Fibroblast of the aortic adventitia (primary cell): ENCODE measurements at places on chromosomes 11 and 22.

DNA sequence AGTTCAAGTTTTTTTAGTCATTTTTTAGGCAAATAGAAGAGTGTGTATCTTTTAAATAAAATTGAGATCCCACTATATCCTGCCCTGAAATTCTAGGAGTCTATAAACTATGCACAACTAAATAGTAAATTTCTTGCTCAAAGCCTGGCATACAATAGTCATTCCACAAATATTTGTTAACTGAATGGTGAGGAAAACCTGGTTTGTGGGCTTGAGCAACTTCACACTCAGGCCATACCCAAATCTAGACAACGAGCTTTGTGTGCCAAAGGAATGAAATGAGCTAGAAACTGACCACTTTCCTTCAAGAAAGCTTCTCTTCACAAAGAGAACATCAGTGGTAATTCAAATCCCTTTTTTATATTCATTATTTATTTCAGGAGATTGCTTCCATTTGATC is 39.6 kb upstream of the AMOTL1 start:
- peak; percentile 62 for DNase-seq

- DNase-seq, result no peak
Measured at GRCh38 chr11:47186076-47186699, at the start of gene PACSIN3. TSS of gene PACSIN3 (minus strand) at chr11:47186434. CDS start at chr11:47182727, 3,707 bp downstream.

DNA sequence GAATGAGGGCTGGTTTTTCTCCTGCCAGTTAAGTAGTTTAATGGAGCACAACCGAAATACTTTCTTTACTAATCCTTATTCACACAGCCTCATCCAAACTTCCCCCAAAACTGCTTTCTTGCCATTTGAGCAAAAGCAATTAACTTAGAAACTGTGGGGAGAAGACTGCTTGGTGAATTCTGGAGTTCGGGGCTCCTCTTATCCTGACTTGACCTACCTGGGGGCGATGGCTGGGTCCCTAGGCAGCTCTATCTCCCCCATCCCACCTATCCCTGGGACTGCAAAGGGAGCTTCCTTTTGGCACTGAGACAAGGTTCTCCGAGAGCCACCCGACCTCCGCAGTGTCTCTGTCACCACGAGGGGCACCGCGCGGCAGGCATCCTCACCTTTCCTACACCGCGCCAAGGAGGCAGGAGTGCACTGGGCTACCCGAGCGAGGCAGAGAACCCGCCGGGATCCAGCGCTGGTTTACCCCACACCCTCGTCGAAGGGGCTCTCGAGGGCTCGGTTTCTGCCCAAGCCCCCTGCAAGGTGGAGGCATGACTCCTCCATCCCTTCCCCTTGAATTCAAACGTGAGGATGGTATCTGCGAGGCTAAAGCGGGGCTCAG is 759 bp downstream of the DESI1 start:
- no peak for DNase-seq

- no peak for DNase-seq
Measured at GRCh38 chr11:128658502-128658901, 35.4 kb upstream of the FLI1 start.

DNA sequence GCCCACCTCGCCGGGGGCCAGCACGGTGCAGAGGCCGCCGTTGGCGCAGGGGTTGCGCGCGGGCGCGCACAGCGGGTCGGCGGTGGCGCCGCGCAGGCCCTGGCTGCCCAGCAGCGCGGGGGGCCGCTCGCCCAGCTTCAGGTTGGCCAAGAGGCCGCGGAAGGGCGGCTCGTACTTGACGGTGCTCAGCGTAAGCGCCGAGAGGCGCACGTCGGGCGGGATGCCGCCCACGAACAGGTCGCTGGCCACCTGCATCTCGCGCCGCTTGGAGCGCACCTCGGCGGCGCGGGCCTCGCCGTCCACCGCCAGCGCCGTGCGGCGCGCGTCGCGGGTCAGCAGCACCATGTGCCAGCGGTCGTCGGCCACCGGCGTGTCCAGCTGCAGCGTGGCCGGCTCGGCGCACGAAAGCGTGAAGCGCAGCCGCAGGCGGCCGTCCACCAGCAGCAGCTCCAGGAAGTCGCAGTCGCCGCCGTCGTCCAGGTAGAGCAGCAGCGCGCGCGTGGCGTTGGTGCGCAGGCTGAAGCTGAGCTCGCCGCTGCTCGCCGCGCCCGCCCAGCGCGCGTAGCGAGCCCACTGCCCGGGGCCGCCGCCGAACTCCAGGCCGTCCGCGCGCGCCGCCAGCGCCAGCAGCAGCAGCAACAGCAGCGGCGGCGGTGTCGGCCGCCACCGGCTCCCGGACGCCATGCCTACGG is 9.8 kb downstream of the NRXN2 start:
- peak; percentile 15 for DNase-seq

- no peak for DNase-seq
Measured at GRCh38 chr11:130192845-130193267, 33.3 kb downstream of the ST14 start.

- peak; percentile 93 for DNase-seq
Measured at GRCh38 chr11:117946842-117947526, 17.8 kb upstream of the TMPRSS13 start.

GRCh38 chr11:13047884-13048283 is 38.8 kb downstream of the RASSF10 start:
- DNase-seq, result no peak

DNA sequence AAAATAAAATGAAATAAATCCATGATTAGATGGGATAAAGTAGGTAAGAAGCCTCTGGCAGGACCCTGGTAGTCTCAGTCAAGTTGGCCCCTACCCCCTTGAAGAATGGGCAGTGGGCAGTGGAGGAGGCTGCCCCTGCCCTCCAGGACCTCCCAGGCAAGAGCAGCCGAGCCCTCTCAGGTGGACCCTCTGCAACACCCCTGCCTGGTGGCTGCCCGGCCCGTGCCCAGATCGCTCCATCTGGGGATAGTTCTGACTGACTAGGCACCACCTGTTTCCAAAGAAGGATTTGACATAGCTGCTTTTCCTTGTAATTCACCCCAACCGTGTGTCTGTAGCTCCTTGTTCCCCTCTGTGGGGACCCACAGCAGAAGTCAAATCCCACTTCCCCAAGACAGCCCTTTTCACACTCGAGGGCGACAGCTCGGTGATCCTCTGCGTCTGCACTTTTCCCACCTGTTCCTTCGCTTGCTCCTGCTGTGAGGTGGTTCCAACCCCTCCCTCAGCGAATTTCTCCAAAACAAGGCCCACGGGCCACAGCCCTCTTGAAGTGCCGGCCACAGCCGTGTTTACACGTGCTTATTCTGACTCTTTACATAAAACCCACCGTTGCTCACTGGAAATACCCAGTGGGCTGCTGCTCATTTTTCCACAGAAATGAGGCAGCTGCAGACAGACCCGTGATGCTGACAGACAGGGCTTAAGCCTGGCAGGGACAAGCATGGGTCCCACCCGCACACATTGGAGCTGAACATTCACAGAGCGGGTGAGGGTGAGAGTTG is 5.5 kb upstream of the TMPRSS13 start:
- no peak for DNase-seq

DNA sequence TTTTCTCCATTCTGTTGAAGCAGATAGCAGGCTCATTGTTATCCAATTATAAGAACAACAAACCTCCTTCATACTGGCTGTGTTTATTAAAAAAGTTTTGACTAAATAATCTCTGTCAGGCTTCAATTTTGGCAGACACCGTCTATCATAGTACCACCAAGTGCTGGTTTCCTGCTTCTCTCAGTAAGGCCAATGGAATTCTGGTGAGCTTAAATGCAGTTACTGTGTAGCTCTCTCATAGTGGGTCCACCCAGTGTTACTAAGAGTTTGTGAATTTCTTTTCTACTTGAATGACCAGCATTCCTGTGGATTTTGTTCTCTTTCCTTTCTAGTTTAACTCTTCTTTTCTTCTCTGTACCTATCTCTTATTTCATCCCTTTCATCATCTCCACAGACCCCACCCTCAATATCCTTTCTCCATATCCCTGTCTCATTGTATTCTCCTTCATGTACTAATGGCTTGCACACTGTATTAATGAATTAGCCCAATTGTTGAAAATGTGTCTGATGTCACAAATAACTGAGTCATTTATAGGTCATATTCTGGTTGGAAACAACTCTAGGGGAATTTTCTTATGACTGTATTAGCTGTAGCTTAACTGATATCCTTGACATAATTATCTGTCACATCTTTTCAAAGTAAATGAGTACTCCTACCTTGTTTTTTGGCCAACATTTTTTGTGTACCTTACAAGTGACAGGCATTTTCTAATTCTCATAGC is 372.1 kb downstream of the FAT3 start:
- no peak for DNase-seq

DNA sequence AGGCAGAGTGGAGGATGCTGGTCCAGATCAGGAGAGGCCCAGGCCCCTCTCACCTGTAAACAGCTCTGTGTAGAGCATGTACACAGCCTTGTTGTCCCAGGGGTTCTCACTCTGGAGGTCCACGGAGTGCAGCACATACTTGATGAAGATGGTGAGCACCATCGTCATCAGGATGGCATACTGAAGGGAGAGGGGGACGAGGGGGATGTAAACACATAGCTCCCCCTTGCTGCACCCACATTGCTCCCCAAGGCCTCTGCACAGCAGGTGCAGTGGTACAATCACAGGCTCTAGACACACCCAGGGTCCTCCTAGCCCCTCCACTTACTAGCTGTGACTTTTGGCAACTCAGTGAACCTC is 2.9 kb downstream of the SYVN1 start:
- no peak for DNase-seq

GRCh38 chr11:129320494-129320893 is 55.2 kb upstream of the BARX2 start:
- DNase-seq, result no peak

DNA sequence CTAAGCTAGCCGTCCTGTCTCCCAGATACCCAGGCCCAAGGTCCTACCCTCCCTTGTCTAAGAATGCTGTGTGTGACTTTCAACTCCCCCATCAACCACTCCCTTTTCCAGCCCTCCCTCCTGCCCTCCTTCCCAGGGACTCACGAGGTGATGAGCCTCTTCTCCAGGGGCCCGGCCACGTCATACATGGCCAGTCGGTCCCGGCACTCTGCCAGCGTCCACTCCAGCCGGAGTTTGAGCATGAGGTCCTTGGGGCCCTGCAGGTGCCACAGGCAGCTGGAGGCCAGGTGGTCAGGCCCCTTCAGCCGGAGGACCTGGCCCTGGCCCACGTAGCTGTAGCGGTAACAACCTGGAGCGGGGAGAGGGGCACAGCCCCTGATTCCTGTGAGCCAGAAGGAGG is 20.1 kb downstream of the TMPRSS6 start:
- DNase-seq, result no peak

- no peak for DNase-seq
Measured at GRCh38 chr22:27226666-27227065, 569.3 kb downstream of the MIAT start.

DNA sequence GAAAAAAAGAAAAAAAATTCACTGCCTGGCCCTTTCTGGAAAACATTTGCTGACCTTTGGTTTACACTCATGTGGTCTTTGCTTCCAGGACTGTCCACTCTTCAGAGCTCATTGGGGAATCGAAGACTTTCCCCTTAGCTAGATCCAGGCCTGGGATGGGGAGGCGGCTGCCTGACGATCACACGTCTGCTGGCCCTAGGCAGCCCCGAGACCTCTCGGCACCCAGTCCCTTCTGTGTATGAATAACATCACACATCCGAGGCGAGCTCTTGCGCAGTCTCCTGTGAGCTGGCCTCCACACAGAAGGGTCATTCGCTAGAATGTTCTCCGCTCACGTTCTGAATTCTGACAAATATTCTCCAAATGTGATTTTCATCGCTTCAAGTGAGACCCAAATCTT is 25.7 kb upstream of the GAL start:
- DNase-seq, result no peak

DNA sequence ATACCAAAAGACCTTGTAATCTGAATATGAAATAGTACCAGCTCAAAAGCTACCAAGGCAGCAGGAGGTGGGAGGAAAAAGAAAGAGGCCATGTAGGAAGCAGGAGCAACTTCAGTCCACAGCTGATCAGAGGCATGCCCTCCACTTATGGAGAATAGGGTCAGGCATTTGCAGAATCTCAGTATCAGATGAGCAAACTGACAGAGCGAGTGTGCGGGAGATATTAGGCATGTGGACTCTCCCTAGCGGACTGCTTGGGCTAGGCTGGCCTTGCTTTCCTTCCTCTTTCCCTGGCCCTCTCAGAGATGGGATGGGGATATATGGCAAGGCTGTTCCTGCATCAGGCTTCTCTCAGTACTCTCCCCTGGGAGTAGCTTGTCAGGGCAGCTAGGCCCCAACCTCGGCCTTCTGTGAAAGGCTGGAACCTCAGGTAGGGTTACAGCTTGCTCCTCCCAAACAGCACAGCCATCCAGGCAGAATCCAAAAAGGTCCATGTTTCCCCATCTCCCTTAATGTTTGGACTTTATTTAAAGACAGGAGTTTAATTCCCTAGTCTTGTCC is 37.0 kb downstream of the ETS1 start:
- DNase-seq, result no peak

DNA sequence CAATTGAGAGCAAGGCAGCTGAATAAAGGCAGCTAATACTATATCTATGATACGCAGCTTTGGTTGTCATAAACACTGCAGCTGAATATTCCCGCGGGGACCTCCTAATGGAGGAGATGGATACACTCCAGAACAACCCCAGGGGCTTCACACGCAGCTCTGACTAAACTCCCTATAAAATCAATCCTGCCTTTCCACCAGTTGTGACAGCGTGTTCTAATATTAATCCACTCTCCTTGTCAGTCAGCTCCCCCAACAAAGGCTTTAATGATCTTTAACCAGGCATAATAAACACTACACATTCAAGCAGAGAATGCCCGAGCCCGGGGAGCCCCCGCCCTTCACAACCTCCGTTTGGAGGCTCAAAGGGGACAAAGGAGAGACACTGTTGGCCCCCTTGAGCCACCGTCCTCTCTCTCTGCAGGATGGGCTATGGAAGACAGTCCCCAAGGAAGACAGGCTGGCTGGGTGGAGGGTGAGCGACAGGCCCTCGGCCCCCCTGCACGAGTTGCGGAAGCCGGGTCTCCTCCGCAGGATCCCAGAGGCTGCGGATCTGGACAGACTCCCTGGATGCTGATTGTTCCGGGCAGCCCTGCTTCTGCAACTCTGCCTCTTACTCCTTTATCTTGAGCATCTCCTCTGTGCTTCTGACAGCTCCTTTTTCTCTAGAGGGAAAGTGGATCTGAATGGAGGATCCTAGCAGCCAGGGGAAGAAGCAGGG is 565.2 kb downstream of the BUD13 start:
- DNase-seq, result no peak

DNA sequence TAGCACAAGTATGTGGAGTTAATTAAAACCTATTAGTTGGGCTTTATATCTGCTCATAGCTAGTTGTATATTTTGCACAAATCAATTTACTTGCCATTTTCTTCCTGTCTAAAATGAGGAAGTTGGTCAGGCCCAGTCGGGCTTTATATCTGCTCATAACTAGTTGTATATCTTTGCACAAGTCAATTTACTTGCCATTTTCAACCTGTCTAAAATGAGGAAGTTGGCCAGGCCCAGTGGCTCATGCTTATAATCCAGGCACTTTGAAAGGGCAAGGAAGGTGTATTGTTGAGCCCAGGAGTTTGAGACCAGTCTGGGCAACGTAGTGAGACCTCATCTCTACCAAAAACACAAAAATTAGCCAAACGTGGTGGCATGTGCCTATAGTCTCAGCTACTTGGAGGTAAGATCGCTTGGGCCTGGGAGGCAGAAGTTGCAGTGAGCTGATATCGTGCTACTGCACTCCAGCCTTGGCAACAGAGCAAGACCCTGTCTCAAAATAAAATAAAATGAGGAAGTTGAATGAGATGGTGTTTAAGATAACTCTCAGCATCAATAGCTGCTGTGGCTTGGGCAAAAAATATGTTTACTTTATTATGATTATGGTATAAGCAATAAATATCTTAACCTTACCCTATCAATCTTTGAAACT is 1558.6 kb upstream of the RAG2 start:
- DNase-seq, result no peak

- DNase-seq, result no peak
Measured at GRCh38 chr11:68997995-68998348, 15.1 kb downstream of the MRGPRF start.

GRCh38 chr11:69775163-69775755 is at the start of gene FGF4:
TSS of gene FGF4 (minus strand) at chr11:69775341. CDS start at chr11:69775084, 257 bp downstream.
- DNase-seq, result no peak
